NCI-H446 treated with DMSO at 0.1 percent for 48 hours (cell line): ENCODE measurements at places on chromosomes 4 and X.

GRCh38 chr4:5033281-5033841, 14.1 kb upstream of the CYTL1 start:
- no peak for DNase-seq

DNA sequence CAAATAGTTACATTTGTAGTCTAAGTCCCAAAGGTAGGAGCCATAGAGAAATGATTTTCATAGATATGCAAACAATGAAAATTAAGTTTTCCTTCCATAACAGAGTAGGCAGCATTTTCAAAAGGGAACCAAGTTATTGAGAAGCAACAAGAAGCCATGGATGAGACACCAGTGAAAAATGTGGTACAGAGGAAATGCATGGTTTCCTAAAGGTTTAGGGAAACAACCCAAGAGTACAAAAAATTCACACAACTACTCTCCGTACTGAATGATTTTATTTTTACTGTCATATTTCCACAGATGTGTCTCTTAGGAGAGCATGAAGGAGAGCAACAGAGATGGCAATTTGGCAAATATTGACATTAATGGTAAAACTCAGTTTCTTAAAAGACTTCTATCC, 1408.9 kb upstream of the PCDH7 start:
- DNase-seq, result no peak

GRCh38 chrX:2464677-2465166, 36.1 kb downstream of the DHRSX start:
- no peak for DNase-seq

DNA sequence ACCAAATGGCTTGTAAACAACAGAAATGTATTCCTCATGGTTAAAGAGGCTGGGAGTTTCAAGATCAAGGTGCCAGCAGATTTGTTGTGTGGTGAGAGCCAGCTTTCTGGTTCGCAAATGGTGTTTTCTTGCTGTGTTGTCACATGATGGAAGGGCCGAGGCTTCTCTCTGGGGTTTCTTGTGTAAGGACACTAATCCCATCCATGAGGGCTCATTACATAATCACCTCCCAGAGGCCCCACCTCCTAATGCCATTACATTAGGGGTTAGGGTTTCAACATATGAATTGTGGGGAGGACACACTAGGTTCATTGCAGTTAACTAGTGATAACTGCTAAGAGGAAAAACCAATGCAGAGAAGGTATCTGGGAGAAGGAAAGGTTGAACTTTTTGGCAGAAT, 103.5 kb upstream of the ENPEP start:
- no peak for DNase-seq

- no peak for DNase-seq
These were observed 5.3 kb downstream of the FBXW7 start for GRCh38 chr4:152530600-152530999.

GRCh38 chr4:55355555-55355954, 9.5 kb downstream of the SRD5A3 start:
- no peak for DNase-seq

GRCh38 chrX:97876697-97877407, 993.1 kb downstream of the RPA4 start:
- peak; percentile 16 for DNase-seq

GRCh38 chr4:26434030-26434639, 56.1 kb downstream of the CCKAR start:
- no peak for DNase-seq

DNA sequence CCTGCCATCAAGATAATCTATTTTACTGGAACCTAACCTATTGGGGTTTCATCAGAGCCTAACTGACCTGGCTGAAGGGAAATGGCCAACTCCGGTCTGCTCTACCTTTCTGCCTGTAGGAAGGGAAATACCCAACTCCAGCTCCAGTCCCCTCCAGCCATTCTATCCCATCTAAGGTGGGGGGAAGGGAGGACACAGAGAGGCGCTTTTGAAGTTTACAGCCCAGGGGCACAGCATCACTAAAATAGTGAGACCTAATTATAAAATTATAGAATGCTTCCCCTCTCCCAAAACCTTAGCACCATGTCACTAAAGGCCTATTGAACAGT, 27.8 kb upstream of the ACSL4 start:
- DNase-seq, result no peak
